ENCODE measurements at places on chromosomes 2 and 18.
A peak's percentile ranks its signal among the peaks of the same experiment; 100 is the strongest.

DNA sequence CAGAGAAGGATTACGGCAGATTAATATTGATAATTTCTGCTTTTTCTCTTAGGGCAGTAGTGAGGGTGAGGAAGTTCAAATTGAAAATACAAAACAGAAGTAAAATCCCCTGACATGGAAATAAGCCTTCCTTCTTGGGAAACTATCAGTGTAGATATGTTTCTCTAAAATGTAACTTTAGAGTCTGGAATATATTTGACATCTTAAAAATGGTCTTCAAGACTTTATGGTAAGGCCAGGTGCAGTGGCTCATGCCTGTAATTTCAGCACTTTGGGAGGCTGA is 33.0 kb downstream of the INPP5D start:
- DNase-seq = no peak

- no peak for DNase-seq
Measured at GRCh38 chr2:197327472-197328098, 17.0 kb upstream of the ANKRD44 start.

GRCh38 chr18:78716022-78716421 is 263.6 kb upstream of the SALL3 start:
- DNase-seq = no peak

DNA sequence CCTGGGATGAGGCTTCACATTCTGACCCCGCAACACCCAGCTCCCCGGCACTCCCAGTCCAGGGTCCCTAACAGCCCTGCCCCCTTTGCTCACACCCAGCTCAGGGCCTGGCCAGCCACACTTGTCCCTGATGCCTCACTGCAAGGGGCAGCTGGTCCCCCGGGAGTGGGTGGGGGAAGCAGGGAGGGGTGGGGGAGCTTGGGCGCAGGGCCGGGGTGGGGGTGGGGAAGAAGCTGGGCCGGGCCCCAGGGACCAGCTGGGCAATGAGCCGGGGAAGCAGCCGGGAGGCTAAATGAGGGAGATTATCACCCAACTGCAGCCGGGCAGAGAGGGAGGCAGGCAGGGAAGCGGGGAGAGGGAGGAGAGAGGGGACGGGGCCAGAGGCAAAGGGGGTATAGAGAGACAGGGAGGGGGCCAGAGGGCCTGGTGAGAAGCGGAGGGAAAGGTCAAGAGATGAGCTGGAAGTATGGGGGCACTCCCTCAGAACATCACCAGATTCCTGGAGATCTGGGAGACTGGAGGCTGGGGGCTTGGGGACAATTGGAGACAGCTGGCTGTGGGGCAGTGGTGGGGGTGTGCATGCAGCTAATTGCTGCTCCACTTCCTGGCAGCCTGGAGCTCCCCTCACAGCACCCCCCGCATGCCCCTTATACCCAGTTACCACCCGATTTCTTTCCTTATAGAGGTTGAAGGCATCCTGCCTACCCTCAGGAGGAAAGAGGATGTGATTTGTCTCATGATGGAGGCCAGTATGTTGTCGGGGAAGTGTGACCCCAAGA is 2.5 kb upstream of the ASIC4 start:
- DNase-seq = no peak

DNA sequence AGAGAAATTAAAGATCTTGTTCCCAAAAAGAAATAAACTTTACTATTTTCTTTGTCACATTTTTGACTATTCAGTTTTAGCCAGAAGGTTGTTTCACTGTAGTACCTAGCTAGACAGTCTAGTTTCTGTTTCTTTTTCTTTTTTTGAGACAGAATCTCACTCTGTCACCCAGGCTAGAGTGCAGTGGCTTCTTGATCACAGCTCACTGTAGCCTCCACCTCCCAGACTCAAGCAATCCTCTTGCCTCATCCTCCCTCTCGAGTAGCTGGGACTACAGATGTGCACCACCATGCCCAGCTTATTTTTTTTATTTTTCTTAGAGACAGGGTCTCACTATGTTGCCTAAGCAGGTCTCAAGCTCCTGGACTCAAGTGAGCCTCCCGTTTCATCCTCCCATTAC is 2.2 kb downstream of the RBM45 start:
- DNase-seq = no peak

GRCh38 chr2:30254685-30255001 is 23.3 kb downstream of the LBH start:
- no peak for DNase-seq

DNA sequence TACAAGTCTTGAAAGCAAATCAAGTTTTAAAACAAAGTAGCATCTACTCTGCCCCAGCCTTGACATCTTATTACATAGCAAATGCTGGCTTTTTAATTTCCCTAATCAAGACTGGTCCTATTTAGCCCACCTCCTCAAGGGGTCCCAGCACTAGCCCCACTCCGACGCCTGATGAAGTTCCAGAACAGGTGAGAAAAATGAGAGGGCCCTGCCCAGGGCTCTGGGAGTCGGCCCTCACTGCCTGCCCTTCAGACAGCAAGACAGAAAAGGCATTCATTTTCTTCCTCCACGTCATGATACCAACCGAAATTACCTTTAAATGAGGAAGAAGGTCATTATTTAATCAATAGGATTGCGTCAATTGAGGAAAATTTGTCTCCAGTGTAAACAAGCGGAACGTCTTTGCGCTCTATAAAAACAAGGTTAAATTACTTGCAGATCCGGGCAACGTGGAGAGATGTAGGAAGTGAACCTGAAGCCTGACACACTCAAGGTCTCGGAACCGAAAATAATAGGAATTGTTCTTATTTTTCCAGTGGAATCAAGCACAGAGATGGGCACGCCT is 170.6 kb upstream of the PKDCC start:
- DNase-seq = no peak

DNA sequence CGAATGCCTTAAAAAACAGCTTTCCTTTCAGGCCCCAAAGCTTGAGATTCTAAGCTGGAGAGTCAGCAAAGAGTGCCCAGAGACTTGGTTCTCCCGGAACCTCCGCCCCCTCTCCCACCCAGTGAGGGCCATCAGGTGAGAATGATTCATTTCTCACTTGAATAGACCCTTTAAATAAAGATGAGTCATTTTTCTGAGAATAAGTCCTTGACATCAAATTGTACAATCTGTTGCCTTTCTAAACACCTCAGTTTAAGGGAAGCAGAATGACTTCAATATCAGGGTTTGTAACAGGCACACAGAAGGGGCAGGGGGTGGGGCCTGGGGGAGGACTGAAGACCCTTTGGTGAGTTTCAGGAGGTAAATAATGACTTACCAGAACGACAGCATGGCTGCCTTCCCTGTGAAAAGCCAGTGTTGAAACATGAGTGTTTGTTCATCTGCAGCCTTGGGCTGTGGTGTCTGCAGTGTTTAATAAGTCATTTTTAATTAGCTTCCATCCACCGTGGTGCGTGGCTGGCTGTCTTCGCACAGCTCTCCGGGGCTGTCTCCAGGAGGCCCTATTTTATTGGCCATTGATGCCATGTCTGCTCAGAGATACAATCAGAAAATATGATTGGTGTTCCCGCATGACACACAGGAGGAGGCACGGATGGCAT is 134.9 kb upstream of the ZNF236 start:
- peak; percentile 7 for DNase-seq

All from stimulated activated CD8-positive, alpha-beta memory T cell treated with anti-CD3 and anti-CD28 coated beads, Interleukin-4, amount 100 ng/mL, for 4 hours (primary cell).